NCI-H187 treated with DMSO at 0.1 percent for 48 hours (cell line): ENCODE measurements at places on chromosomes 13 and 19.

DNA sequence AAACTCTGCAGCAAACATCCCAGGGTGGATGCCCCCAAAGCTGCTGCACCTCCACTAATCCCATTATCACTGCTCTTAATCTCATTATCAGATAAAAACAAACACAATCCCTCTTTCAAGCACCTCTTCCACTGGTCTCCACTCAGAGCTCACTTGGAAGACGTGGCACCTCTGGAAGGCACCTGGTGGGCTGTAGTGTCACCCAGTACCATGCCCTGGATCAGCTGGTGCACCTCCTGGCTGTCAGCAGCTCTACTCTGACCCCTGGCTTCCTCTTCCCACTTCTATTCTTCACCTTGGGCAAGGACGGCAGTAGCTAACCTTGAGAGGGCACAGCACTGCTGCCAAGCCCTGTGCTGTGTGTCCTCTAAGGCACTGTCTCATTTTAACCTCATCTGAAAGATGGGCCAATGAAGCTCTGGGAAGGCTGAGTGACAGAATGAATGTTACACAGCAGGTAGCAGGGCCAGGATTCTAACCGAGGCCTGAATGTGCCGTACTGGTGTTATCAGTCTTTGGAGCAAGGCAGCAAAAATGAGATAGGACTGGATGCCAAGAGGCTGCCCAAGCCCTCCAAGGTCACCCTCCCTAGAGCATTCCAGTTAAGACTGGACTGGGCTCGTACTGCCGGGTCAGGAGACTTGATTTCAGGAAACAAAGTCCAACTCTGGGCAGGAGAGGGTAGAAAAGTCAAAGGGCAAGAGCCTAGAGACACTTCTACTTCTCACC is 7.4 kb downstream of the BRD4 start:
- no peak for DNase-seq

DNA sequence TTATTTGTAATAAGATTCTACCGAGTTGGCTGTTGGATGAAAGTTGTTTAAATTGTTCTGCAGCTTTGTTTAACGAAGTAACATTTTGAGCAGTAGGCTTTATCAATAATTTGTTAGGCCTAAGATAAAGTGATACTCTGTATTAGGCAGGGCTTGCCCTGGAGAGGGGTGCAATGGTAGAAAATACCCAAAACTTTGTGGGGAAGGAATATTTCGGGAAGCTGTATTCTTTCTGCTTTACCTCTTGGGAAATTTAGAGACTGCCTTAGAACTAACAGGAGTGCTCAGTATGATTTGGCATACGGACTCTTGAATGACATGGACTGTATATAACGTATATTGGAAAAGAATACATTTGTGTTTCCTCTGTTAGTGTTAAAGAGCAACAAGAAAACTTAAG is 2.5 kb downstream of the PDS5B start:
- no peak for DNase-seq

- no peak for DNase-seq
Observed at GRCh38 chr19:5036698-5037563, 68.0 kb downstream of the KDM4B start.

DNA sequence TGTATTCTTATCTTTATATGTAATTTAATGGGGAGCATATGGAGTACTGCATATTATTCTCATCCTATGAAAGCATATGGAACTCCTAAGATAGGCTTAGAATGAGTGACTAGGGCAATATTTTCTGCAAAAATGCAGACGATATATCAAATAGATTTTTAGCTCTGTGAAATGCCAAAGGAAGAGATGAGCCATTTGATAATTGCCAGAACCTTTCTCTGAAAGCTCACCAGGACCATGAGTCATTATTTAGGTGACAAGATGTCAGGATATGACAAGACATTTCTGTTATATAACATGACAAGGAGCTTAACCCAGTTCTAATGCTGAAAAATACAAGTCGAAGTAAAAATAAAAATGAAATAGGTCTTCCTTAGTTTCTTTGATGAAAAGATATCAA is 145.0 kb downstream of the SLITRK6 start:
- no peak for DNase-seq

- DNase-seq, result no peak
Observed at GRCh38 chr19:18128044-18128443, 24.9 kb upstream of the PIK3R2 start.

DNA sequence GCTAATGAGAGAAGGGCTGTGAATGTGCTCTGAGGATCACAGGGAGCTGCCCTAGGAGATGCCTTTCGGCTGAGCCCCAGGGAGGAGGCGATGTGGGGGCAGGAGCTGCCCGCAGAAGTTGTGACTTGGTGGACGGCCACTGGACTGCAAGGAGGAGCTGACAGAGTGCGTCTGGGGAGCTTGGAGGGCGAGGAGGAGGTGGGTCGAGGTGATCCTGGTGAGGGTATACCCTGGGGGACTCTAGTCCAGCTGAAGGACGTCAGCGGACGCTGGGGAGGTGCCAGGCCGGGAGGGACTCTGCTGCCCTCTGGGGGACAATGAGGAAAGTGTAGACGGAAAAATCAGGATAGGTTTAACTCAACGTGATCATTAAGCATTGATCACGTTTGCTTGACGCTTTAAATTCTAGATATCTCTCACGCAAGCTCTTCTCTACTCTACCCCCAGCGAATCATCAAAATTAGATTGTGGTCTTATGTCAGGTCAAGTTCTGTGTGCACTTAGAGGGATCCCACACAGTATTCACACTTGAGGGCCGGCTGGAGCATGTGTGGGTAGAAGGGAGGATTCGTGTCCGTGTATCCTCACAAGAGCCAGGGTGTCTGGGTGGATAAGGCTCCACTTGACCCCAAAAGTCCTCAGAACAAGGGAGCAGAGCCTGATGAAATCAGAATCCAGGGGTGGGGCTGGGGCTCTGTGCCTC is 3.3 kb upstream of the CEACAM7 start:
- no peak for DNase-seq

- DNase-seq, result no peak
Observed at GRCh38 chr13:112756967-112757758, 67.3 kb downstream of the ATP11A start.

- DNase-seq, result no peak
Observed at GRCh38 chr19:28642787-28643683, 569.9 kb downstream of the UQCRFS1 start.

DNA sequence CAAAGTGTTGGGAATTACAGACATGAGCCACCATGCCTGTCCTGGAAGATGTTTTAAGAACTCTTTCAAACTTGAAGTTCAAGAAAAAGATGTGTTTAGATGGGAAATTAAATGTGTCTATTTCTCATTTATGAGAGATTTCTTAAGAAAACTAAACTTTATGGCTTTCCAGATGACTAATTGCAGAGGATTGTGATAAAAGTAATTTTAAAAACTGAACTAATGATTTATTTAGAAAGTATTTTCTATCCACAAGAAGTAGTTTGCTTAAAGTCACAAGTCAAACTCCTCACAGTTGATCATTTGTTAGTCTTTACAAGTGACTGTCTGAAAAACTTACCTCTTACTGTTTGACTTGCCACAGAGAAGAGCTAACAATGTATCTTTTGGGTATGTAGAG is 89.6 kb upstream of the SPRY2 start:
- DNase-seq, result no peak
